ENCODE measurements at places on chromosomes 7 and 10.

- no peak for DNase-seq
Measured at GRCh38 chr10:76778914-76779795, 858.5 kb downstream of the KCNMA1 start.

- DNase-seq: no peak
Measured at GRCh38 chr10:30877111-30877510, 154.6 kb downstream of the ZNF438 start.

- no peak for DNase-seq
Measured at GRCh38 chr7:114086914-114087652, 168.3 kb upstream of the PPP1R3A start.

DNA sequence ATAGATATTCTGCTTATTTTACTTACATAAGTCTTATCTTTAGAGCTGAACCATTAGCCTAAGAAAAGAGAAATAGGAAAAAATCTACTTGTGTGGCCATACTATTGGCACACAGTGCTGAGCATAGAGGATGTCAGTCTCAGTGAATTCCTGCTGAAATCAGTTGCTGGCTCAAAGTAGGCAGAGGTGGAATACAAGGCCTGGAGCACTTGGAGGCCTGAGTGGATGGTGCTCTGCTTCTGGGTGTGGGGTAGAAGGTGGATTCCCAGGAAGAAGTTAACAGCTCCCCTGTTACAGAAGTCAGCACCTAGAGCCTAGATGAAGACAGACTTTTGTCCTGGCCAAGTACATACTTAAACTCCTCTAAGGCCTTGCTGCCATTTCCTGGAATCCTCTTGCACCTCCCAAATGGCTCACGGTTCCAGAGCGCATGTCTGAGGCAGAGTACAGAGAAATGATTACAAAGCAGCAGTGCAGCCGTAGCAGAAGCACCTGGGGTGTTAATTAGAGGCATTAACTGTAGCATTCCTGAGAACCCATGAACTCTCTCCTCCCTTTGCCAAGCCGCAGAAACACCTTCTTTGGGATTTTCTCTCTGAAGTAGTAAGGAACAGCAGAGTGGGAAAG lies 18.0 kb upstream of the XPNPEP1 start:
- no peak for DNase-seq

DNA sequence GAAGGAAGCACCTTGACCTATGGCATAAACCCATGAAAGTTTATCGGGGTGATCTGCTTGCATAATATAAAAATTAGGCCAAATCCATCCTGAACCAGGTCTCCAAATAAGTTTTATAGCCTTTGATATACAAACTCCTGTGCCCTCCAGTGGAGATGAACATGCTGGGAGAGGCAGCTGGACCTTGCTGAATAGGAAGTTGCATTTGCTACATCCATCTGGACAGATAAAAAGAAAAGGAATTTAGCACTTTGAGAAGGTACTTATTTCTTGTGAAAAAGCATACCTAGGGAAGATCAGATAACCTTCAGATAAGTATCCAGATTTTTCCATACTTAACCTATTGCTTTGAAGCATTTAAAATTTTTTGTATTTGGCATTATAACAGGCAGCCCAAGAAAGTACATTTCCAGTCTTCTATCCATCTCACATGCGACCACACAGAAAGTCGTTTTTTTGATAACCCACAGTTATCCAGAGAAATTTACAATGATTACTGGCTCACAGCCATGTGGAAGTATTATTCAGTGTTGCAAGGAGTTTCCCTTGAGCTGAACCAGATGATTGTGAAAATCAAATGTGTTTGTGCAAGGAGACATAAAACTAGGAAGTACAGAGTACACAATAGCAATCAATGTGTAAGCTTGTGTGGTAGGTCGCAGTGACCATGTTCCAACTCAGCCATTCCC lies 124.4 kb upstream of the STK17A start:
- DNase-seq: no peak

DNA sequence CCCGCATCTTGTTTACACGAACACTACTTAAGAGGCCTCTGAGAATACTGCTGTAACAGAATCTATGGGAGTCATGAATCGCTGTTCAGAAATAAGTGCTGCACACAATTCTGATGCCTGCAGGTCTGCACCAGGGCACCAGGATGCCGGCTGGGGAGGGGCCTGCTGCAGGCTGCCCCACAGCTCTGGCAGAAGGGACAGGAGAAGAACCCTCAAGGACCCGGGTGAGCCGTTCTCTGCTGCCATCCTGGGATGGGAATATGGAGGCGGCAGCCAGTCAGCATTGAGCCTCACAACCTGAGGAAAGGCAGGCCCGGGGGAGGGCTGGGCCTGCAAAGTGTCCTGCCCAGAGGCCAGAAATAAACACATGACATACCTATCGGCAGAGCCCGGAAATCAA lies 11.2 kb downstream of the TUBGCP2 start:
- DNase-seq: no peak

DNA sequence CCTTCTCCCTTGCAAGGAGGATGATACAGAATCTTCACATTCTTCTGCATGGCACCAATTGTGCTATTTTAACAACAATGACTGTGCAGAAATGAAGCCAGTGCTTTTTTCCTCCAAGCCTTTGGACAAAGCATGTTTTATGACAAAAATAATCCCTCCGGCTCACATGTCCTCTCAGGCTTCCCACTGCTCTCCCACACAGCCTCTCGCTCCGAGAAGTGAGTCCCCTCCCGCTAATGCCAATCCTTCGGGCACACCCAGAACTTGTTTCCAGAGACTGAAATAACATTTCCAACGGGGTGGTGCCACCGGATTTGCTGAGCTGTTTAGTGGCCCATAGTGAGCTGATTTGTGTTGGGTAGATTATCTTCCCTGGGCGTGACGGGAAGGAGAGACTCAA lies 35.8 kb downstream of the RBM17 start:
- no peak for DNase-seq

DNA sequence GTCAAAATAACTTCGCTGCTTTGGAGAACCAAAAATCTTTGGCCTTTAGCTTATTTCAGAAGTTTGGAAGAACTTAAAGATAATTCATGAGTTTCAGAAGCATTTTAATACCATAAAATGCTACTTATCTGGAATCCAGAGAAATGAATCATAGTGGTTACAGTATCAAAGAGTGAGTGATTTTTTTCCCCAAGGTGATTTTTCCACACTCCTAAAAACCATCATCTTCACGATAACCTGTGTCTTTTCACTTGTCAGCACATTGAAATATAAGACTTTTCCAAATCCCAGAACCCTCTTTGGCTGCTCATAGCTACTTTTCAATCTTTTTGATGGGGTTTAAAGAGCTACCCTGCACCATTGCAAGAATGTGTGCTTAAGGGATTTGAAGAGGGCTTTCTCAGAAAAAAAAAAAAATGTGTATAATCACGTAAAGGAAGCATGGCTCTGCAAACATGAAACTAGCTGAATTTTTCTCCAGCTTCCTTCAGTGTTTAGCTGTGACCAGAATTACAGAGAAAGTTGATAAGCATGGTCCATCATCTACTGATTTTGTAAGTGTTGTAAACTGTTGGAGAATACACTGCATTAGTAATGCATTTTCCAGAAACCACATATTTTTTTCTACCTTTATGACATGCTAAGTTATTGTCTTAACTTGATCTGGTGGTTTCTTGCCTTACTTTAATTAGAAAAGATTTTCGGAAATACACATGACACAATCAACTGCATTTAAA lies 134.9 kb downstream of the BICC1 start:
- no peak for DNase-seq

GRCh38 chr10:3051692-3052091 lies 15.7 kb upstream of the PFKP start:
- no peak for DNase-seq

DNA sequence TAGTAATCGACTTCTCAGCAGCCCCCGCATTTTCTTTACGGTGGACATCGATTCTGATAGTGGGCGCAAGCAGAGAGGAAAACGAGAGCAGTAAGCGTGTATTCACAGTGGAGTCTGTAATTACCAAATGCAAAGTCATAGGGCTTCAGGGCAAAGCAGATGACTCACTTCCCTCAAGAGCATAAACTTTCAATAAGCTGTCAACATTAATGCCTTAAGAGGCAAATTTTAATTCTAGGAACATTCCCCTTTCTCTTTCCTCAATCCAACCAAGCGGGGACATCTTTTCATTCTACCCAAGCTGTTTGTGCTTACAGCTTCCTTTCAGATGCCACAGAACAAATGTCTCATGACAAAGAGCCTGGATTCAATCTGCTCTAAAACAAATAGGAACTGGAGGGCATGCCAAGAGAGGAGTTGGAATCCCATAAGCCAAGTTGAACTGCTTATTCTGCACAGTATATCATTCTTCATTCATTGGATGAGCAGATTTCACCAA lies 48.6 kb downstream of the MALSU1 start:
- no peak for DNase-seq

DNA sequence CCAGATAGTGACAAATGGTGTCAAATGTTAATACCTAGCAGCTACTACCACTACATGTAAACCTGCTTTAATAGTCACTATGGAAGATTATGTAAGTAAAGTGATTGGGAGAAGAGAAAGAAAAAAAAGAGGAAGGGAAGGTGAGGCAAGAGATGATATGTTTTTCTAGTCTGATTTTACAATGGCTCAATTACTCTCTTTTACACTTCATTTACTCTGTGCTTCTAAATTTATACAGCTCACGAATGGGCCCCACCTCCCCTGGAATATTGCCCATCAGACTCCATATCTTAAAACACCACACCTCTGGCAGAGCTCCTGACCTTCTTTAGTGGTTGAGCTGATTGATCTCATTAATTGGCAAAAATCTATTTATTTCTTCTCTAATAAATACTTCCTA lies 28.0 kb upstream of the IKZF1 start:
- DNase-seq: no peak

GRCh38 chr7:76303202-76304147 lies 1.0 kb downstream of the HSPB1 start:
- DNase-seq: peak; percentile 66

All from activated CD8-positive, alpha-beta memory T cell treated with anti-CD3 and anti-CD28 coated beads for 4 hours (primary cell).